GM10248 (cell line): ENCODE measurements at places on chromosomes 1 and 21.

DNA sequence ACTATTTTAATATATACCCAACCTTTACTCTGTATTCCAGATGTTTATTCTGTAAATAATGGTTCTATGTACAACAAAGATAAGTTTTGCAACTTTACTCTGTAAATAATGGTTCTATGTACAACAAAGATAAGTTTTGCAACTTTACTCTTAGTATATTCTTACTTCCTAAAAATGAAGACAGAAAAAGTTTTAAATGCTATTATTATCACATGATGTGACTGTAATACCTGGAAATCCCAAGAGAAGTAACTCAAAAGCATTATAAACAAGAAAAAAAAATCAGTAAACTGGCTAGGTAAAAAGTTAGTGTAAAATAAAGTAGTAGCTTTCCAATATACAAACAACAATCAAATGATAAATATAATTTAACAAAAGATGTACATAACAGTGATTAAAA is 18.5 kb upstream of the EXO1 start:
- DNase-seq, result no peak

DNA sequence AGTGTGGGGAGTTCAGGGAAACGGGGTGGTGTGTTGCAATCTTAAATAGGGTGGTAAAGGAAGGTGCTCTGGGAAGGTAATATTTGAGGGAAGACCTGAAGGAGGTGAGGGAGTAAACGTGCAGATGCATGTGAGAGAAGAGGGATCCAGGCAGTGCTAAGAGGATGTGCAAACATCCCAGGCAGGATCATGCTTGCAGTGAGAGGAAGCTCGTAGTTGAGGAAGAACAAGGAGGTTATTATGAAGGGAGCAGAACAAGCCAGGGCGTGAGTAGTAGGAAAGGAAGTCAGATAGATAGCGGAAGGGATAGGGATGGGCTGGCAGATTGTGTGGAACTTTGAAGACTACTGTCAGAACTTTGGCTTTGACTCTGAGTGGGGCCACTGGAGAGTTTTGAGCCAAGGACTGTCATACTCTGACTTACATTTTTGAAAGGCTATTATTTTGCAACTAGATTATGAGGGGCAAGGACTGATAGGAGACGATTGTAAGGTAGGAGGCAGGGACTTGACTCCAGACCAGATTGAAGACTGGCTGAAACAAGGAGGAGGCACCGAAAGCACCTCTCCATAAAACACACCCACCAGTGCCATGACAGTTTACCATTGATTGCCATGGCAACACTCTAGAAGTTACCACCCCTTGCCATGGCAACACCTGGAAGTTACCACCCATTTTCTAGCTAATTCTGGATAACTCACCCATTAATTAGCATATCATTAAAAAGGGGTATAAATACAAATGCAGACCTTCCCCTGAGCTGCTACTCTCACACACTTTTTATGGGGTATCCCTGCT is 67.0 kb downstream of the XCL2 start:
- DNase-seq, result no peak

DNA sequence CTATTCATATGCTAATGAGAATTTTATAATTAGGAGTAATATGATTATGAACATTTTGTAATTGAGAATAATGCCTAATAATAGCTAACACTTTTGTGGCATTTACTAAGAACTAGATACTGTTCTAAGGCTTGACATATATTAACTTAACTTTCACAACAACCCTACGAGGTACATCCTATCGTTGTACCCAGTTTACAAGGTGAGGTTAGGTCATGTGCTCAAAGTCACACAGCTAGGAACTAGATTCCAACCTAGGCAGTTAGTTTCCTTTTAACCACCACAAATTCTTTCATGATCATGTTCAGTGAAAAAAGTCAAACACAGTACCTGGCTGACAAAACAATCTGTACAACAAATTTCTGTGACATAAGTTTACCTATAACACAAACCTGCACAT is 13.0 kb upstream of the ERRFI1 start:
- DNase-seq, result no peak

DNA sequence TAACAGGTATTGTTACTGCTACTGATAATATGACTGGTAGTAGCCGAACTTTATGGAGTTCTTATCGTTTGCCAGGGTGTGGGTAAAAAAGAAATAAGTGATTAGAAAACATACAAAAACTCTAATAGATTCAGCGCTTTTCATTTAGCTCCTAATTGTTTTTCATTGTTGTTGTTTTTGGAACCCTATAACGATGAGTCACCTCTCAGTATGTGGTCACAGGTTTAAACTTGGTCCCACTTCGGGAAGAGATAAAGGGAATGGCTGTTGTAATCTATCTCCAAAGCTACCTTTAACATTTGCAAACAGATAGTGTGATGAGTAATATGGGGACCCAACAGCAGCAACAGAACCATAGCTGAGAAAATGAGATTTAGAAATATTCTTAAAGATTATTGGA is 62.7 kb upstream of the BCL10 start:
- DNase-seq, result no peak

DNA sequence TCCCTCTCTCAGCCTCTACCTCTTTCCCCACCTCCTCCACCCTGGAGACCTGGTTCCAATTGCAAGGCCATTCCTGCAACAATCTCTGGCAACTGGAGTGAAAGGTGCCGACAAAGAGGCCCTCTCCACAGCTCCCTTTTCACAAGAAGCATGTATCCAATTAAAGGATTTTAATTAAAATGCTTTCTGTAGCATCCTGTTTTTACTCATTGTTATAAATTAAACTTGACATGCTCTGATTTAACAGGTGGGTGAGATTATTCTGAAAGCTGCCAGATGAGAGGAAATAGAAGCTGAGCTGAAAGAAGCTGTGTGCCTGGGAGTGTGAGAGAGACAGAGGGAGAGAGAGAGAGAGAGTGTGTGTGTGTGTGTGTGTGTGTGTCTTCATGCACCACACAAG is 160.5 kb downstream of the TBX15 start:
- no peak for DNase-seq

- no peak for DNase-seq
Measured at GRCh38 chr1:69982992-69983391, 222.4 kb downstream of the LRRC40 start.

- no peak for DNase-seq
Measured at GRCh38 chr1:209653915-209654351, 1.7 kb upstream of the LAMB3 start.

GRCh38 chr1:48823168-48823567 is 46.5 kb upstream of the BEND5 start:
- no peak for DNase-seq

DNA sequence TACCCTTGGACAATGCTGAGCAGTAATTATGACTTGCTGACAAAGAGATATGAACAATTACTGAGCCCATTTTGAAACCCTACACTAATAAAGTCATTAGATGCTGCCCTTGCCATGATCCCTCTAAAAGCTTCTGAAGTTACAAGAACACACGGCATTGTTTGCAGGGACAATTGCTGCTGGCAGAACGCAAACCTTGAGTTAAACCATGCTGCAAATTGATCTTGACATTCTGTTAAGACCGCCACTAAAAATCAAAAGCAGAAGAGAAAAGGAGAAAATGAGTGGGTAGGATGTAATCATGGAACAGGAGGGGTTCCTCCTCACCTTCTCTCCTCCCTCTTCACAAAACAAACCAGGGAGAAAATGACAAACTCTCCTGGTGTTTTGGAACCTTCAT is 136.2 kb upstream of the DMRTA2 start:
- DNase-seq, result no peak

GRCh38 chr1:232868793-232869491 is 63.7 kb downstream of the MAP10 start:
- DNase-seq, result no peak

DNA sequence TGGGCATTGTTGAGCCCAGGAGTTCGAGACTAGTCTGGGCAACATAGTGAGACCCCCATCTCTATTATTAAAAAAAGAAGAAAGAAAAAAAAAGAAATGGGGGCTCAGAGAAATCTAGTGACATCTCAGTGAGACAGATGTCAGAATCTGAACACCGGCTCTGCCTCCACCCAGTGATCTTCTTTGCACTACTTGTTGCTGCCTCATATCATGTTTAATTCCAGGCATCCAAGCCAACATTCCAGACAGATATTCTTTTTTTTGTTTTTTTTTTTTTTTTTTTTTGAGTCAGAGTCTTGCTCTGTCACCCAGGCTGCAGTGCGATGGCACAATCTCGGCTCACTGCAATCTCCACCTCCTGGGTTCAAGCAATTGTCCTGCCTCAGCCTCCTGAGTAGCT is 5.0 kb upstream of the ARL8A start:
- no peak for DNase-seq

DNA sequence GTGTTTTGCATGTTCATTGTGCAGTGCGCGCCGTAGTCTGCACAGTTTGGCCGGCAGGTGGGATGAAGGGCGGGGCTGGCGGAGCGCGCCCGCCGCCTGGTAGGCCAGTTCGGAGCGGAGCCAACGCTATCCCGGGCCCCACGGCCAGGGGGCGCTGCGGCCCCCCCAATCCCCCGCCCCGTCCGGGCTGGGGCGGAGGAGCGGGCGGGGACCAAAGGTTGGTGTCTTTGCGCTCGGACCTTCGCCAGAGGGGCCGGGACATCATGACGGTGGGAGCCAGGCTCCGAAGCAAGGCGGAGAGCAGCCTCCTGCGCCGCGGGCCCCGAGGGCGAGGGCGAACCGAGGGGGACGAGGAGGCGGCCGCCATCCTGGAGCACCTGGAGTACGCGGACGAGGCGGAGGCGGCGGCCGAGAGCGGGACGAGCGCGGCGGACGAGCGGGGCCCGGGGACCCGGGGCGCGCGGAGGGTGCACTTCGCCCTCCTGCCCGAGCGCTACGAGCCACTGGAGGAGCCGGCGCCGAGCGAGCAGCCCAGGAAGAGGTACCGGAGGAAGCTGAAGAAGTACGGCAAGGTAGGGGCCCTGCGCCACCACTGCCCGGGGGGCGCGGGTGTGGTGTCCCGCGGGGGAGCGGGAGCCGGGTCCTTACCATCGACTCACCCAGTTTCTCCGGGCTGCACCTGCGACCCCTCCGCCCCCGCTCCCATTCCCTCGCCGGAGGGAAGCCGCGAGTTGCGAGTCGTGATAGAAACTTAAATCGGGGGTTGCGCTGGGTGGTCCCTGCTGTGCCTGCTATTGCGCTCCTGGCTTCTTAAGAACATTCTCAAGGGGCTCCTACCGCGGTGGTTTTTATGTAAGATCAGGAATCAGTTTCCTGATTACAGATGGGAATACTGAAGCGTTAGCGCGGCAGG is at the start of gene C1orf115:
TSS of gene C1orf115 (plus strand) at position 224 of the 913 bp plus-strand sequence. CDS start at position 264, 40 bp downstream.
- peak; percentile 88 for DNase-seq

GRCh38 chr1:156359249-156359648 is 9.8 kb upstream of the RHBG start:
- no peak for DNase-seq

DNA sequence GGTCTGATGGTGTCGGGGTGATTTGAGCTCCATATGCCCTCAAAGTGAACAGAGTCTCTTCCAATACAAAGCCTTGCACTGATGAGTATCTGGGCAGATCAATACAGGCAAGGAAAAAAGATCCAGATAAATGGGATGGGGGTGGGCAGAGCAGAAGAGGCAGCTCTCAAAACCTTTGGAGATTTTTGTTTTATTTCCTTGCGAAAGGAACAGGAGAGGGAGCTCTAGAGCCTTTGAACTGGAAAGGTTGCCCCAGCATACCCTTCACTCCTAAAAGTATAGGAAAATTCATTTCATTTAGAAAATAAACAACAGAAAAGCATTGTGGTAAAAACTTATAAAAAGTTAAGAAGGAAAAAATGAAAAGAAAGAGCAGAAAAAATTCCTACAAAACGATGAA is 31.4 kb upstream of the OLIG2 start:
- DNase-seq, result no peak

- no peak for DNase-seq
Measured at GRCh38 chr1:168369655-168370054, 89.0 kb downstream of the TBX19 start.

GRCh38 chr1:248792342-248792741 is 33.4 kb downstream of the SH3BP5L start:
- DNase-seq, result no peak

DNA sequence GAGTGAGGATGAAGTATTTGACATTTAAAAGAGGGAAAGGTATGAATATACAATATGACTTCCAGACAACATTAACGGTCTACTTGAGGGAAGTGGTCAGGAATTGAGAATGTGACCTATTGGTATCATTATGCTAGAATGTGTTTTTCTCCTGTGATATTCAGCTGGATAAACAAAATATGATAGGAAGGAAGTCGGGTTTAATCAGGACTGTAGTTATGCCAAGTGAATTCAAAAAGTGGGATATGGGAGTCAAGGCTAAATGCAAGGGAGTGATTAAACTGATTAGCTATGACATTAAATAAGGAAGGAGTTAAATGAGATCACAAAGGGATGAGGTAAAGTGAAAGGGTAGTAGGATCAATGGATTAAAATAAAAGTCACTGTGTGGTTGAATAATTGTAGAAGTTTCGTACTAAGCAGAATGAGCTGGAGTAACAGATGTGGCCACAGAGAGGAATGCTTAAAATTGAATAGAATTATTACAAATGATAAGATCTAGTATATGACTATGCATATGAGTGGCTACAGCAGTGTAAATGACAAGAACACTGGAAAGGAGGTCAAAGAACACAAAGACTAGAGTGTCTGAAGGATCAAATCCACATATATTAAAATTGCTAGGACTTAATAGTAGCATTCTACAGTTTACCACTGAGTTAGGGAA is 62.5 kb downstream of the TRIM33 start:
- no peak for DNase-seq

DNA sequence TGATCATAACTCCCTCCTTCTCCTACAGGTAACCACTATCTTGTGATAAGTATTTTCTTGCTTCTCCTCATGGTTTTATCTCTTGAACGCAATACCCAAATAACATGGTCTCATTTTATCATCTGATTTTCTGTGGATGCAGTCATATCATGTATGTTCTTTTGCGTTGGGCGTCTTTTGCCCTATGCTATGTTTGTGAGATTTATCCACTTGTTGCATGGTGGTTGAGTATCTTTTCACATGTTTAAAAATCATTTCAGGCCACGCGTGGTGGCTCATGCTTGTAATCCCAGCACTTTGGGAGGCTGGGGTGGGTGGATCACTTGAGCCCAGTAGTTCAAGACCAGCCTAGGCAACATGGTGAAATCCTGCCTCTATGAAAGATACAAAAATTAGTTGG is 15.6 kb downstream of the PADI3 start:
- DNase-seq, result no peak

DNA sequence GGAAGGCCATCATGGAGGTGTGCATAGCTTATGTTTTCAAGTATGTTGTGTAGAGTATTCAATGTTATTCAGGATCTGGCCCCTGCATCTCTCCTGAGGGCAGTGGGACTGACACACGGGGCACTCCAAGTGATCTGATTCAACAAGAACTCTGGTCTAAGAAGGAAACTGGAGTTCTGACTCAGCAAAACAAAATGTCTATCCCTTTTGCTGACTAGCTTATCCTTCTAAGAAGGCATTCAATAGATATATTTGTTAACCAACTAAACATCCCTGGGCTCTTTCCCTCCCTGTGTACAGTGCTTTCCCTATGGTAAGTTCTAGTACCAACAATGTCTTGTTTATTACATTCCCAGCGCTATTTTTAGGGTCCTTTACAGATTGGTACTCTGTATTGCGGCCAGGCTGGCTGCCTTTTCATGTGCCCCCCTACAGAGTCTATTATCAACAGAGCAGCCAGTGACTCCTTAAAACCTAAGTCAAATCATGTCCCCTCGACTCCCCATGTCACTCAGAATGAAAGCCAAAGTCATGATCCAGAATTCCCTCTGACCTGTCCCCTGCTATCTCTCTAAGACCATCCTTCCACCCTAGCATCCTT is 304.9 kb downstream of the KCNH1 start:
- no peak for DNase-seq

- DNase-seq, result no peak
Measured at GRCh38 chr1:230286890-230287269, 139.3 kb downstream of the PGBD5 start.
